ENCODE measurements at places on chromosomes 1 and 21.

DNA sequence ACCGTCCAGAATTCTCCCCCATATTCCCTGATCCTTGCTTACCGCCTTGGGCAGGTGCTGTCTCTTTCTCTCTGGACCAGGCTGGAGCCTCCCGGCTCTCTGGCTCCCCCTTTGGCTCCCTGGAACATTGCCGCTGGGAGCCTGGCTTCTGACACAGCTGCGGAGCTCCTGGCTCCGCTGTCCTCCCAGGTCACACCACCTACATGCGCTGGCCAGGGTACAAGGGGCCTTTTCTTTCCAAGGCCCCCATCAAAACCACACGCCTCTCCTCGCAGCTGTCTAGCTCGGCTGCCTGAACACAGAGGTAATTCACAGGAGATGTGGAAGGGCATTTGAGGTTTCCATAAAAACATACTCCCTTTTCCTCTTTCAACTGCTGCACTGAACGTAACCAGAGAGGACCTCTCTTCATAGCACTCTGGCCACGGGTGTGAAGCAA is 7.5 kb upstream of the ZNF648 start:
- DNase-seq = peak; percentile 81

GRCh38 chr1:39183503-39184353 is 20.8 kb upstream of the MACF1 start:
- DNase-seq = peak; percentile 67

DNA sequence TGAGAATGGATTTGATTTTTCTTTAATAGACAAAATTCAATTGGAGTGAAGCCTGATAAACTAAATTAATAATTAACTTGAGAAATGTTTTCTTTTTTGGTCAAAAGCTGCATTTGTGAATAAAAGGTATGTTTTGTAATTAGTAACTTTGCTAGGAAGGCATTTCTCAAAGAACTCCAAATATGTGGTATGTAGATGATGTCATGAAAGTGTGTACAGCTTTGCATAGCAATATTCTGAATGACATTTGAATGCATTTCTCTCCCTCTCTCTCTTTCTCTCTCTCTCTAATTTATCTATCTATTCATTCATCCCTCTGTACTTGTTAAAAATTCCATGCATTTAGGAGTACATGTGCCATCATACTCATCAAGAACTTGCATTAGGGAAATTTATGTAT is 109.1 kb upstream of the ADAMTS5 start:
- no peak for DNase-seq

DNA sequence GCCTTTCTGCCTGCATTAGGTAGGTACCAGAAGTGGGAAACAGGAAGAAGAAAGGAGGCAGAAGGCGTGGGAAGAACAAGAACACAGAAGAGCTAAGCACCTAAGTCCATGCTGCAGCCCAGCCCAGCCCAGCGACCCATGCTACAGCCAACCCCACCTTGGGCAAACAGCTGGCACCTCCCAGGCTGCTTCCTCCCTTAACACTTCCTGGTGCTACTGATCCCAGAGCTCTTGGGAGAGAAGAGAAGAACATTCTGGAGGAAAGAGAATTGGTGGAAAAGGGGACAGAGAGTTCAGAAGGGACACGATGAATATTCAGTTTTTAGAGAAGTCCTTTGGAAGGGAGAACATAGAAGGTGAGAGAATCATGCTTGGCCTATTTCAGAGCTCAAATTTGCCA is 28.5 kb downstream of the PLEKHA6 start:
- no peak for DNase-seq

GRCh38 chr1:22888320-22889075 is 84.2 kb downstream of the LACTBL1 start:
- no peak for DNase-seq

DNA sequence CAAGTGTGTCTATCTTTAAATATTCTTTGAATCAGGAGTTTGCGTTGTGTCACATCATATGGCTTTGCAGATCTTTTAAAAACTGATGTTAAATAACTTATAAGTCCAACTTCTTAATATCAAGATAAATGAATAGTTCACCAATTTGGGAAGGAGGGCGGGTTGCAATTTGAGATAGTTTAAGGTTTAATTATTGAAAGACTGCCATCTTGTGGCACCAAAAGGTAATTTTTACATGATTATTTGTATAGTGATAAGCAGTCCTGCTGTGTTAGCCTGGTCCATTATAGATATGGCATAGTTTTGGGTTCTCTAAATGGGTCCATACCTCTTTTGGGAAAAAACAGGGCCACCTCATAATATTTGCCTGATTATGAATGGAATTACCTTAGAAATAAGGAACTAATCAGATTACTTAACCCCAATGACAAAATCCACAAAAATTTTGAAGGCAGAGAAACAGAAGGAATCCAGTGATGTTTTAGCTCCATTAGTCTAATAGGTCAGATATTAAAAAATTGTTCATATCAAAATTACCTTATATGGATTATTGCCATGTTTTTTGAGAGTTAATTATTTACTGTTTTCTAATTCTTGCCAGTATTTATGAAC is 64.3 kb downstream of the PRKAA2 start:
- no peak for DNase-seq

- DNase-seq = no peak
These were observed 35.2 kb upstream of the CTPS1 start for GRCh38 chr1:40944326-40944725.

- no peak for DNase-seq
These were observed 26.7 kb downstream of the NDC1 start for GRCh38 chr1:53811414-53811851.

DNA sequence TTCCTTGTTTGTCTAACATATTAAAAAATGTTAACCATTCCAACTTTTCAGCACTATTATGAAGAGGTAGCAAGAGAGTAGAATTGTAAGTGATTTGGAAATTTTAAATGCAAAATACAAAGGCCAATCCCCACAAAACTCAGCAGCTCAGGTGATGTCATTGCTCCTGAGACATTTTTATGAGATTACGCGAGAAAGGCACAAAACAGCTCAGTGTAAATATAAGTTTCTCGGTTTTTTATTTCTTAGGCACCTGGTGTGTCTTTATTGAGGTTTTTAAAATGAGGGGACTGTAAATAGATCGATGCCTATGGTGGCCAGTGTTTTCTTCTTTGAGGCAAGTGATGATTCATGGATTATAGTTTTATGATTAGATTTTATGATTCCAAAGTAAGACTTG is 6.1 kb downstream of the ABCG1 start:
- no peak for DNase-seq

- DNase-seq = no peak
These were observed 645 bp upstream of the TLR5 start for GRCh38 chr1:223143537-223144248.

DNA sequence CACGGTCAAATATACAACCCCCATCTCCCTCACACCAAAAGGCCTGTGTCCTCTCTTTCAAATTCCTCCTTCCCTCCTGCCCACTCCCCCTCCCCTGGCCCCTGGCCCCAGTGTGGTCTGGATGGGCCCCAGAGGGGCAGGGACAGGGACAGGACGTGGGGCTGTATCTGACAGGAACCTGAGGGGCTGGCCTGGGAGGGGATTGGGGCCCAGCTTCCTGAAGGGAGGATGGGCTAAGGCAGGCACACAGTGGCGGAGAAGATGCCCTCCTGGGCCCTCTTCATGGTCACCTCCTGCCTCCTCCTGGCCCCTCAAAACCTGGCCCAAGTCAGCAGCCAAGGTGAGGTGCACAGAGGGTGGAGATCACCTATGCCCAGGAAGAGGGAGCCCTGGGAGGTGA is at the start of gene MPL:
Gene MPL, plus strand, starts transcription at position 231 of the 400 bp plus-strand sequence. Its CDS starts 31 bp downstream, at position 262.
- no peak for DNase-seq

DNA sequence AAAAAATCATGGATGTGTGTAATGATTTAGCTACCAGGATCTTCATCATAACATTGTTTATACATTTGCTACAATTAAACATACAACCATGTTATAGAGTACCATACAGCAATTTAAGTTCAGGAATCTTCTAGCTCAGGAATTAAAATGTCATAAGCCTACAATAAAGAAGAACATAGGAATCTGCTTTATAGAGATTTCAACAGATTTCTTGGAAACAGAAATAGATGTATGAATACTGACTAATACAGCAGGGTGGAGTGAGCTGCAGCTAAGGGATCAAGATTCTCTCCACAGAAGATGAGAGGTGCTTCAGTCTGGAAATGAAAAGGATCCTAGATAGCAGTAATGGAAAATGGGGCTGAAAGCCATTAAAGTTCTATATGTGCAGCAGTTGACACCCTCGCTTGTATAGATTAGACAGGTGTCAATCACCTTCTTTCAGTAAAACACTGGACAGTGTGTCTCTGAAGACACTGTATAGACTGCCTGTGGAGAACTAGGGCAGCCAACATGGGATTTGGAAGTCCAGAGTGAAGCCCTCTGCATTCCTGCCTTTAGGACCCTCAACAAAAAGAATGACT is 73.9 kb downstream of the DNTTIP2 start:
- no peak for DNase-seq

DNA sequence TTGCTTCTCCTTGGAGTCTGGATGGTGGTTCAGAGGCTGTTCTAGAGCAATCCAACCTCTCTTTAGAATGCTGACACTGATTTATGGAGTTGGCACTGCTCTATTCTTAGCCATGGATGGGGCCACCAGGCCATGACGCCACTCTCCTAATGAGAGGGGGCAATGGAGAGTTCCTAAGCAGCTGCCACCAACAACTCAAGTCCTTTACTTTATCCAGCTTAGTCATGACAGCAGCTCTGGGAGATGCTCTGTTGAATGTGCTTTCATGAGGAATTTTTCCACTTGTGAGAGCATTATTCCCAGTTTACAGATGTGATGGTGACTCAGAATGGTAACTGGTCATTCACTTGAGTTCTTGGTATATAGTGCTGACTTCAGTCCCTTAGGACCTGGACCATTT is 366.3 kb downstream of the HHAT start:
- DNase-seq = peak; percentile 30

DNA sequence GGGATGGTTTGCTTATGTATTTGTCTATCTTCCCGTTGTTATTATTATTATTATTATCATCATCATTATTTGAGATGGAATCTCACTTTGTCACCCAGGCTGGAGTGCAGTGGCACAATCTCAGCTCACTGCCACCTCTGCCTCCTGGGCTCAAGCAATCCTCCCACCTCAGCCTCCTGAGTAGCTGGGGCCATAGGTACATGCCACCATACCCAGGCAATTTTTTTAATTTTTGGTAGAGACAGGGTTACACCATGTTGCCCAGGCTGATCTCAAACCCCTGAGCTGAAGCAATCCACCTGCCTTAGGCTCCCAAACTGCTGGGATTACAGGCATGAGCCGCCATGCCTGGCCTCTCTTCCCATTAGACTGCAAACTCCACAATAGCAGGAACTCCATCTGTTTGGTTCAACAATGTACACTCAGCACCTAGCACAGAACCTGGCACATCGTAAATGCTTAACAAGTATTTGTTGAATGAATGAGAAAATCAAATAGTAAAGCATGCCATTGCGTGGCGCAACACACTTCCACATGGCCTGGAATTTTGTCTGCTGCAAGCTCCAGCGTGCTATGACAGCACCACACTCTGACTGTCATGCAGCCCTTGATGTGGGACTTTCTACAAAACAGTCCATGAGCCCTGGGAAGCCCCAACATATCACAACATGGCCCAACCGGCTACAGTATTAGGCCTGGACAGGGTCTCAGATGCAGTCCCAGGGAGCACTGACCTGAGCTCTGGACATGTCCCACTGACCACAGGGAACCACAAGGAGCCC is 3.8 kb upstream of the TINAGL1 start:
- no peak for DNase-seq

DNA sequence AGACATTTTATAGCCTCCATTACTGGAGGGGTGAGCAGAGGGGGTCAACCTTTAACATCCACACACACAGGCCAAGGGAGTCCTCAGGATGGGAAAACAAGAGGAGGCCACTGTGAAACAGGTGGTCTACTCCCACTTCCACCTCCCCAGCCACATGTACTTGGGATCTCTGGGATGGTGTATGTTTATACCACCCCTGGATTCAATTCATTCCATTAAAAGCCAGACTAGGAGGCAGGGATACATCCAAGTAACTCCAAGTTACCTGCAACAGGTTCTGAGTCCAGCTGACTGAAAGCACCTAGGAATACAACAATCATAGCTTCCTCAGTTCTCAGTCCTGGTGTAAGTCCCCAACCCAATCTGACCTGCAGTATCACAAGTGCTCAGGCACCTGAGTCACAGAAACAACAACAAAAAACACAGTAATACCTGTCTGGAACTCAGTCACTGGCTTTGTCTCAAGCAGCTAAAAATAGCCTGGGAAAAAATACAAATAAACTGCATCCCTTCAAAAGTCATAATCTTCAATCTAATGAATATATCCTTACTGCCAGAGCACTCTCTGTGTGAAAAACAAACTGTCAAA is 9.8 kb downstream of the ERI3 start:
- DNase-seq = no peak

- no peak for DNase-seq
These were observed 563 bp downstream of the QSOX1 start for GRCh38 chr1:180155182-180155682.

DNA sequence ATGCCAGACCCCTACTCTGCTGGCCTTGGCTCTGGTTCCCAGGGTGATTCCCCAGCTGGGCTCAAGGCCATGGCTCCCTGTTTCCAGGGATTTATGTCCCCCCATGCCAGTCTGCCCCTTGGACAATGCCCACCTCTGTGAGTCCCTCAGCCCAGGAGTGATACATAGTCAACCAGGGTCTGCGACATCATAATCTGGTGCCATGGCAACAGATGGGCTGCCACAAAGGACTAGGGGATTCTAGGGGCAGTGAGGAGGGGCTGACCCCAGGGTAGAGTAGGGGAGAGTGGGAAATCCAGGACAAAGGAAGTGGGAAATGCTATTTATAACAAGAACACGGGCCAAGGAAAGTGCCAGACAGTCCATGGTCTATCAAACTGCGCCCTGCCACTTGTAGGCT is 33.8 kb downstream of the LRP8 start:
- no peak for DNase-seq

DNA sequence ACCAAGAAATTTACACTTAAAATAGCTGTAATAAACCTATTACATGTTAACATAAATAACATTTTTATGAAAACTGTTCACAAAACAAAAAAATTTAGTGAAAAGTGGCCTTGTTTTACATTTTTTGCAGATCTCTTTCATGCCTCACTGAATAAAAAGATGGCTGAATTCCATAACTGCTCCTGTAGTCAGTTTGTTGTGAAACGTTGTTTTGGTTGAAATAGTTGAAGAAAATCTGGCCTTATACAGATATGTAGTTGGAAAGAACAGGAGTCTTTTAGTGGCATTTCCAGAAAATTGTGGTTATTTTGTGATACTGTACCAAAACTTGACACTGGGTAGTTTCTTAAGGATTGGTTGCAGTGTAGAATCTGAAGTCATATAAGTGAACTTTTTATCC is 18.1 kb downstream of the ITSN1 start:
- no peak for DNase-seq

- DNase-seq = peak; percentile 23
These were observed 144.4 kb downstream of the PTBP2 start for GRCh38 chr1:96865731-96866685.

GRCh38 chr1:181479137-181479745 is 4.1 kb upstream of the CACNA1E start:
- DNase-seq = peak; percentile 62

DNA sequence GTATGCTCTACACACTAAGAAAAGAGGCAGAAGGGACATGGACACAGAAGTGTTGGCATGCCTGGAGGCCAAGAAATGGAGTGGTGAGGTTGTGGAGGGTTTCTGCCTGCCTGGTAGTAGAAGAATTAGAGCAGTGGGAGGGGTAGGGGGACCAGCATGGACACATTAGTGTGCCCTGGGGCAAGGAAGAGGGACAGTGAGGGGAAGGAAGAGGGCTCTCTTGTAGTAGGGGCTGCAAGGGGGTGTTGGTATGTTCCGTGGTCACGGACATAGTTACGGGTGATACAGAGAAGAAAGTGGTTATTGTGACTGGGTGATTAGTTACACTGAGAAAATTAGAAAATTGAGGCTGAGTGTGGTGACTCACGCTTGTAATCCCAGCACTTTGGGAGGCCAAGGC is 23.3 kb downstream of the LEMD1 start:
- no peak for DNase-seq

- DNase-seq = no peak
These were observed 883 bp downstream of the CHODL start for GRCh38 chr21:18245464-18245967.
